ENCODE measurements at places on chromosomes 12 and 14. TPM values are rescaled to one million over a fixed set of nuclear protein-coding genes. Genes with fewer than 3 reads are reported as not detected.

DEPDC4 gene
- 0.35 TPM for total RNA-seq

RACGAP1 gene
- total RNA-seq = 8.5 TPM

P2RX2 gene
- total RNA-seq = not detected

CDKN3 gene
- total RNA-seq = 6.2 TPM

GPR137C gene
- 0.58 TPM for total RNA-seq

SDS gene
- 0.09 TPM for total RNA-seq

KRT77 gene
- not detected for total RNA-seq

ADIPOR2 gene
- total RNA-seq = 18.0 TPM

IFNG-AS1 gene
- total RNA-seq = not detected

CLEC4E gene
- not detected for total RNA-seq

LUM gene
- 252 TPM for total RNA-seq

GPD1 gene
- 1.3 TPM for total RNA-seq

LRCOL1 gene
- not detected for total RNA-seq

NIN gene
- 13.3 TPM for total RNA-seq

OR4E2 gene
- not detected for total RNA-seq

PMCH gene
- total RNA-seq = not detected

CRACR2A gene
- total RNA-seq = 3.2 TPM

FBXO34 gene
- 12.0 TPM for total RNA-seq

GPN3 gene
- total RNA-seq = 18.7 TPM

AMDHD1 gene
- not detected for total RNA-seq

KCNJ8 gene
- 2.3 TPM for total RNA-seq

TRPV4 gene
- total RNA-seq = 1.9 TPM

AMN gene
- total RNA-seq = 12.4 TPM

KHNYN gene
- 35.0 TPM for total RNA-seq

RBP5 gene
- not detected for total RNA-seq

NOXRED1 gene
- not detected for total RNA-seq

LGR5 gene
- under 0.01 TPM for total RNA-seq

Data from pericardium fibroblast (primary cell).